ENCODE measurements at places on chromosomes 5 and 9. TPM values are rescaled to one million over a fixed set of nuclear protein-coding genes. Genes with fewer than 3 reads are reported as not detected.

Gene HRCT1
- 0.14 TPM for total RNA-seq

Gene PCDHA1
- under 0.01 TPM for total RNA-seq

Gene DEPDC1B
- total RNA-seq: 1.1 TPM

Gene TAF1L
- total RNA-seq: not detected

Gene IL13
- not detected for total RNA-seq

Gene INSL4
- not detected for total RNA-seq

Gene CTXN3
- not detected for total RNA-seq

Gene CORO2A
- total RNA-seq: 0.28 TPM

Gene PCDHA8
- total RNA-seq: 0.09 TPM

Gene RAB3C
- total RNA-seq: under 0.01 TPM

Gene FCN1
- not detected for total RNA-seq

Gene NSUN2
- 38.5 TPM for total RNA-seq

Gene LECT2
- total RNA-seq: not detected

Gene TEX48
- not detected for total RNA-seq

Gene POLR1E
- 23.2 TPM for total RNA-seq

Gene COL15A1
- 164 TPM for total RNA-seq

Gene FBP2
- total RNA-seq: not detected

Gene HTR4
- not detected for total RNA-seq

Gene IL5
- not detected for total RNA-seq

Gene LOX
- 94.2 TPM for total RNA-seq

Gene IL31RA
- total RNA-seq: 0.71 TPM

Gene HNRNPK
- total RNA-seq: 463 TPM

Gene TLR4
- total RNA-seq: 4.1 TPM

Gene MSMP
- not detected for total RNA-seq

Gene CDKN2A
- 9.5 TPM for total RNA-seq

Gene GRM6
- total RNA-seq: not detected

Gene TMEM252
- not detected for total RNA-seq

Gene PTCD2
- 5.7 TPM for total RNA-seq

Gene AFAP1L1
- total RNA-seq: 2.4 TPM

Gene ITK
- under 0.01 TPM for total RNA-seq

Gene PCDHGA3
- total RNA-seq: 1.4 TPM

Gene FAM78A
- 0.55 TPM for total RNA-seq

Gene GPR150
- 0.28 TPM for total RNA-seq

Gene KCNV2
- not detected for total RNA-seq

Gene SLC27A6
- 0.28 TPM for total RNA-seq

Gene ADGRD2
- not detected for total RNA-seq

Gene SOHLH1
- total RNA-seq: not detected

Gene CKMT2
- total RNA-seq: 17.4 TPM

Gene CCIN
- 0.57 TPM for total RNA-seq

Gene HEMGN
- not detected for total RNA-seq

Gene SHISAL2B
- not detected for total RNA-seq

Gene GRXCR2
- not detected for total RNA-seq

Data from smooth muscle cell of bladder (primary cell).